Vagina (tissue), 2 donors: ENCODE measurements at places on chromosomes 1 and 21.

DNA sequence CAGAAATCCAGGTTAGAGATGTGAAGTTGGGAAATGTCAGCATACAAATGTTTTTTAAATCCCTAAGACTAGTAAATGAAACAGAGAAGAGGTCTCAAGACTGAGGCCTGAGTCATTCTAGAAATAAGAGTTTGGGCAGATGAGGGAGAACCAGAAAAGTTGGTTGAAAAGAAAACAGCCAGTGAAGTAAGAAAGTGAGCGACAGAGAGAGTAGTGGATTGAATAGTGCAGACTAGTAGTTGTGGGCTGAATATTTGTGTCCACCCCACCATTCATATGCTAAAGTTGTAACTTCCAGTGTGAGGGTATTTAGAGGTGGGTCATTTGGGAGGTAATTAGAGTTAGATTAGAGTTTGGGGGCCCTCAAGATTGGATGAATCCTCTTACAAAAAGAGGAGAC lies 889.2 kb downstream of the TTLL7 start:
- DNase-seq = no peak

GRCh38 chr1:203693721-203694120 lies 67.1 kb downstream of the ATP2B4 start:
- no peak for DNase-seq

DNA sequence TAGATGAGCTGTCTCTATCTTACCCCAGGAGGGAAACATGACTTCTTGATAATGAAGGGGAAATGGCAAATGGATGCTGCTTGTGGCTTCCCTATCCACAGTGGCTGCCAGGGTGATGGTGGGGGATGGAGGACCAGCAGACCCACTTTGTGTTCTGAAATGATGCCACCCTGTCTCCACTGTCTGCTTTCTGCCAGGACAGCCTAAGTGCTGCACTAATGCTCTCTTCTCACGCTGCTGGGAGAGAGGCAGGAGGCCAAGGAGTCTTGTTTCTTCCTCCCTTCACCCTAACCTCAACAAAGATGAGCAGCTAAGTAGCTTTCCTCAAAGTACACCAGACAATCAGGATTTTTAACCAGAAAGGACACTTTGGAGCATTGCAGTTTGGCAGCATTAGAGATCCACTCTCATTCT lies 36.6 kb downstream of the XCL1 start:
- no peak for DNase-seq

DNA sequence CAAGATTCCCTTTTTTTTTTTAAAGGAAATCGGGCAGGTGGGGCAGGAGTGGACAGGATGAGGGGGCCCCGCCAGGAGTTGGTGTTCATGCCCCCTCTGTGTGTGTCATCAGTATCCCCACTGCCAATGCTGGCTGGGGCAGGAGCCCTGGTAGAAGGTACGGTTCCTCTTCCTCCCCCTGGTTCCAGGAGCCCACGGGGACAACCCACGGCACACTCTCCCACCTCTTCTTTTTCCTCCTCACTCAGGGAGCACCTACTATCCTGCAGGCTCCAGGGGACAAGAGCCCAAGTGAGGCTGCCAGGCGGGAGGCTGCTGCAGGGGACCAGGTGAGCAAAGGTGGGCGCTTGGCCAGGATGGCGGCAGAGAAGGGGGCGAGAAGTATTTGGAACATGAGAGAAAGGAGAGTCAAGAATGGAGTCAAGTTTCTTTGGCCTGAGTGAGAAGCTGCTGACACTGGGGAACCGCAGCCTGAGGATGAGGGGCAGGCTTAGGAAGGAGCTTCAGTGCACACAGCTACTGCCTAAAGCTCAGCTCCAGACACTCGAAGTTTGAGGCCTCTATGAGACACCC lies 26.5 kb downstream of the ECE1 start:
- no peak for DNase-seq

- DNase-seq = no peak
These were observed 76.0 kb upstream of the OLIG2 start for GRCh38 chr21:32949701-32950100.

GRCh38 chr21:43269440-43269839 lies 100.6 kb downstream of the CRYAA start:
- no peak for DNase-seq

GRCh38 chr21:32298658-32299081 lies at the start of gene MRAP:
Gene MRAP (plus strand): TSS chr21:32298855. CDS start chr21:32298972, 117 bp downstream.
- no peak for DNase-seq

DNA sequence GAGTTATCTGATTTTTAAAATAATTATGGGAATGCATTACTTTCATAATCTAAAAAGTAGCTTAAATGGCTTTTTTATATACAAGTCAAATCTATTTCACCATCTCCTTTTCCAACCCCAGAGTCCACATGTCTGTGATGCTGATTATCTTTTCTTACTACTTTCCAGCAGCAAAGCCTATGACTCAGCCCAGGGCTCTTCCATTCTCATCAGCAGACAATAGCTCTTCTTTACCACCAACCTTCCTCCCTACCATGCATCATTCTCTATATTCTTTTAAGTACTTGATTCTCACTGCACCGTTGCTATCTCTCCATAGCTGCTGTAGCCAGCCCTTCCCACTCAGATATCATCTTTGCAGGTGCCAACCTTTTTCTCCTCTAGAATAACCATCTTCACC lies 61.3 kb downstream of the OVGP1 start:
- no peak for DNase-seq

DNA sequence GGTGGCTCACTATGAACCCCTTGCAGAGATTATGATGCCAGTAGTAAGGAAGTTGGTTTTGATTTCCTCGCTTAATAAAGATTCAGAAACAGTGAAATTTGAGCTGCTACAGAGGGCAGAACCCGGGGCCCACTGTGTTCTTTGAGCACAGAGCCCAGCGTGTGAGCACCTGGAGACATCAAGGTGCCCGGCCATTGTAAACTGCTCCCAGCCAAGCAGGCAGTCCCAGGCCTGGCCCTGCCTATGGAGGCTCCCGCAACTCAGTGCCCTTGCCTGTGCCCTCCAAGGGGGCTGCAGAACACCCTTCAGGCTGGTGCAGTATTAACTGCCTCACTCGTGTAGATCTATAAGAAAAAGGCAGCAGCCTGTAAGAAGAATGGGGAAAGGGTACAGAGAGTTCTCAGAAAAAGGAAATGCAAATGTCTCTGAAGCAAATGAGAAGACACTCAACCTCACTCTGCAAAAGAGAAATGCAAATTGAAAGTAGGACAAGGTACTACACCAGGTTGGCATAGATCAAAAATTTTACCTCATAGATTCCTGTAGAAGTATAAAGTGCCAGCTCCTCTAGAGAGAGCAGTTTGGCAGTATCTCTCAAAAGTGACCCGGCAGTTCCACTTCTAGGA lies 323.7 kb downstream of the HHAT start:
- DNase-seq = no peak

GRCh38 chr21:41878831-41879189 lies 334 bp downstream of the PRDM15 start:
- no peak for DNase-seq

- no peak for DNase-seq
These were observed 53.9 kb downstream of the NENF start for GRCh38 chr1:212486619-212486975.

DNA sequence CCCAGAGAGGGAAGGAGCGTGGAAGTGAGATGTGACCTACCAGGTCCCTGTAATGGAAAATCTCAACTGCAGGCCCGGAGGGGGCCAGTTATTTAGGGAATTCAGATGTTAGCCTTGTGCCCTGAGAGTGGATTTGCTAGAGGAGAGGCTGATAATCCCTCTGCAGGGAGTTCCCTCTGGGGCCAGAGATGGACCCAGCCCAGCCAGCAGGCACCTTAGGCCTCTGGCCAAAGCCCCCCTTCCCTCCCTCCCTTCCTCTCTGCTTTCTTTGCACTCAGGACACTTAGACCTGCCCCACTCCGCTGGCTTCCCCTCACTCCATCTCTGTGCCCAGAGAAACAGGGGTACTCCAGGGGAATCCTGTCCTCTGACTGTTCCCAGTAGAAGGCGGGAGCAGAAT lies 1.5 kb upstream of the ATP1A2 start:
- DNase-seq = no peak

DNA sequence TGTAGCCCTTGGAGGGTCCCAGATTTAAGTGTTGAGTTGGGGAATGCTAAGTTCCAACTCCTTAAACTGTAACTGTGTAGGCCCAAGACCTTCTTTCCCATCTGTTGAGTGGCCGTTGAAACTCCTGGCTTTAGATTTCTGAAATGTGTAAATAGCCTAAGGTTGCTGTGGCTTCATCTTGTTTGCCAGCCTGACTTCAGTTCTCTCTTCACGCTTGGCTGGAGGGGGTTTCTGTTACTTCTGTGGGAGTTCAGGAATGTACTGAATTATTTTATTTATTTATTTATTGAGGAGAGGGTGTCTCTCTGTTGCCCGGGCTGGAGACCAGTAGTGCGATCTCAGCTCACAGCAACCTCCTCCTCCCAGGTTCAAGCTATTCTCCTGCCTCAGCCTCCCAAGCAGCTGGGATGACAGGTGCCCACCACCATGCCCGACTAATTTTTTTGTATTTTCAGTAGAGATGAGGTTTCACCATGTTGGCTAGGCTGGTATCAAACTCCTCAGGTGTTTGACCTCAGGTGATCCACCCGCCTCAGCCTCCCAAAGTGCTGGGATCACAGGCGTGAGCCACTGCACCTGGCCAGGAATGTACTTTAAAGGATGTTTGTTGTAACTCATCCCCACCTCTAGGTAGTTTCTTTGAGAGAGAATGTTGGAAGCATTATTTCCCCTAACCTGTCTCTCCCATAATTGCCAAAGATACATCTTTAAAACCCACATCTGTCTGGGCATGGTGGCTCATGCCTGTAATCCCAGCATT lies 5.9 kb downstream of the TTC39A start:
- DNase-seq = no peak

DNA sequence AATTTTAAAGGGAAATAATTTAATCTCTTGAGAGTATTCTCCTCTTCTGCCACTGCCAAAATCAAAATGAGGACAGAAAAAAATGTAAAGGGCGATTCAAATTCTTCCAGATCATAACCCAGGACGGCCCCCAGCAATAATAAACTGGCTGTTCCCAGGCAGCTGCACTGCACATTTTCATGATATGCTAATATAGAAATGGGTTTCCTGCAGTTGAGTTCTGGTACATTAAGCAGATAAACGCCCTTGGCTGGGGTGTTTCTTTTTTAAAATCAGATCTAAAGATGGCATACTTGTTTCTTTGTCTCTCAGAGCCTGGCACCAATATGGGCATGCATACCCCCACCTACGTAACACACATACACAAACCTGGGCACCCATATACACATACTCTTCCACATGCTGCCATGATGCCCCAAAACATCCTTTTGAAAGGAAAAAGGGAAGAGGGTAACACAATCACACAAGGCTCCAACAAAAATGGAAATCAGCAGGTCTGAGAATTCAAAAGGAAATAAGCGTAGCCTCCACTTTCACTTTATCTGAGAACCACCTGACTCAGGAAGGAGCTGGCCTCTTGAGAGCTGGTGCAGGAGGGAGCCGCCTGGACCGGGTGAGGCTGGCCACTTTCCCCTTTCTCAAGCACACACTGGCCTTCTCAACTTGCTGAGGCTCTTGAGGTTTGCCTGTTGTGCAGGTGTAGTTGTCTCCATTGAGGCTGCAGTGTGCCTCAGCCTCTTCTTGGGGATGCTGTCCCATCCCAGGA lies 653.4 kb downstream of the KIF26B start:
- no peak for DNase-seq

GRCh38 chr1:184258525-184258924 lies 128.3 kb upstream of the C1orf21 start:
- no peak for DNase-seq

DNA sequence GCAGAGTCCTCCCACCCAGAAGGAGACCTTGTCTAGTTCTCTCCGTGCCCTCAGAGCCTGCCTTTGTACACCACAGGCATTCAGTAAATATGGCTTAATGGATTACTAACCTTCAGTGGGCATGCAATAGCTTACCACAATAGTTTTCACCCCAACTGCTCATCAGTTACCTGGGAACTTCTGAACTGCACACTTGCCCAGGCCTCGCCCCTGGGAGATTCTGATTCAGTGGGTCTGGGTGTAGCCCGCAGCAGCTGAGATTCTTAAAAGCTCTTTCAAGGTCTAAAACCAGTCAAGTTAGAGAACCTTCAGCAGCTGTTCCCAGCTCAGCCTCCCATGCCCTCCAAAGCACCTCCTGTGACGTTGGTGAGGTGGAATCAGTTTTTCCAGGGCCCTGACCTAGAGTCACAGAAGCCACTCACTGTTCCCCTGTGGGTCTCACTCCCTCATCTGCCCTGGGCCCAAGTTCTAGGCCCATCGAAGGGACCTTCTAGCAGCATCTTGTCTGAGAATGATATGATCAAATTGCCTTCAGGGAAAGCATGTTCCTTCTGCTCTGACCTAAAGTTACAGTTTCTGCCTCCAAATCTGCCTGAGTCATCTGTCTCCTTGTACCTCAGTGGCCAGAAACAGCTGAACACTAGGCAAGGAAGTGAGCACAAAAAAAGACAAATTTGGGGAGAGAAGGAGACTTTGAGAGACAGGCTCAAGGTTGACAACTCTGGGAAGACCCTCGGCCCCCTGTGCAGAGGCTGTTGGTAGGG lies 10.8 kb downstream of the ASAP3 start:
- no peak for DNase-seq

DNA sequence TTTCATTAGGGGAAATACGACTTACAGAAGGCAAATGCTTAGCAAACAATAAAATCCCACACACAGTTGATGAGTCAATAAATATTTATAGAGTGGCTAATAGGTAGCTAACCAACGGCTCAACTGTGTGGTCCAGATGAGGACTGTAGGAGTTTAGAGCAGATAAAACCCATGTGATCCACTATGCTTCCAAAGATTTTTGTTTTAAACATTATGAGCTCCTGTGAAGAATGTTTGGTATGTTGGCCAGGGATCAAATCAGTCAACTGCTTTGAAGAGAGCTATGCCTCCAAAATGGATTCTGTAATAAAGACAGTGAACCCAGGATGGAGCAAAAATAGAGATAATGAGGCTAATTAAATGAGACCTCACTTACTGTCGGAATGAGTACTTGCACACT lies 72.3 kb upstream of the COL11A1 start:
- DNase-seq = no peak

GRCh38 chr1:151945725-151946722 lies 36.7 kb upstream of the THEM4 start:
- peak; percentile 95 for DNase-seq

- no peak for DNase-seq
These were observed 12.8 kb upstream of the AADACL4 start for GRCh38 chr1:12630946-12631530.

DNA sequence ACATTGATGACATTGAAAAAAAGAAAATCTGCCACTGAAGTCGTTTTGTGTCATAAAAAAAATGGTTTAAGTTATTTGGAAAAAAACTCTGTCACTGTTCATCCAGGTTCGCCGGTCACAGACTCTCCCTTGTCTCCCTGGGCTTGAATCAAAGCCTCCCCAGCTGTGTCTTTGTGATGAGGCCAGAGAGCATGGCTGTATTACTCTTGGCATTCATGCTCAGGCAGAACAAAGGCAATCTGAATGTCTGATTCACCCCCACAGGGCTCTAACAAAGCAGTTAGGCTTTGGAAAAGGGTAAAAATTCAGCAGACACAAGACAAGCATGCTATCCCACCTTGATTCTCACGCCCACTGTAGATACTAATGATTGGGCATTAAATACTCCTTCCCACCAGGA lies 304.3 kb upstream of the PLD5 start:
- DNase-seq = no peak

DNA sequence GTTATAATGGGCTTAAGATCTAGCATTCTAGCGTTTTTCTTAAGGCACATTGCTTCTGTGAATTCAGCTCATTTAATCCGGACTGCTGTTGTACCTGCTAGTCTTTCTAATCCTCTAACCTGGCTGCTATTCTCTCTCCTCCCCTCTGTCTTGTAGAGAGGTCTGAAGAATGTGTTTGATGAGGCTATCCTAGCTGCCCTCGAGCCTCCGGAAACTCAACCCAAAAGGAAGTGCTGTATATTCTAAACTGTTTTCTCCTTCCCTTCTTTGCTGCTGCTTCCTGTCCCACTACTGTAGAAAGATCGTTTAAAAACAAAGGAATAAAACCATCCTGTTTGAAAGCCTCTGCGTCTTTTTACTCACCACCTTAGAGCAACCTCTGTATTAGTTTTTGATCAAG lies 37.3 kb downstream of the CDC42 start:
- DNase-seq = no peak
